Natural killer cell treated with Interleukin-12 subunit alpha and Interleukin-12 subunit beta and Interleukin-15 and Interleukin-18, amount 100 ng/mL, for 72 hours (primary cell): ENCODE measurements at places on chromosomes 5 and 9.
A peak's percentile ranks its signal among the peaks of the same experiment; 100 is the strongest.

GRCh38 chr9:130931508-130932254, 7.4 kb downstream of the FIBCD1 start:
- no peaks in the 10 kb centered on the region for H3K36me3 ChIP-seq
- H3K27me3 ChIP-seq, result peaks cover 28% of the 10 kb centered on the region
- no peak overlapping the region for H3K4me3 ChIP-seq
- no peak for DNase-seq

DNA sequence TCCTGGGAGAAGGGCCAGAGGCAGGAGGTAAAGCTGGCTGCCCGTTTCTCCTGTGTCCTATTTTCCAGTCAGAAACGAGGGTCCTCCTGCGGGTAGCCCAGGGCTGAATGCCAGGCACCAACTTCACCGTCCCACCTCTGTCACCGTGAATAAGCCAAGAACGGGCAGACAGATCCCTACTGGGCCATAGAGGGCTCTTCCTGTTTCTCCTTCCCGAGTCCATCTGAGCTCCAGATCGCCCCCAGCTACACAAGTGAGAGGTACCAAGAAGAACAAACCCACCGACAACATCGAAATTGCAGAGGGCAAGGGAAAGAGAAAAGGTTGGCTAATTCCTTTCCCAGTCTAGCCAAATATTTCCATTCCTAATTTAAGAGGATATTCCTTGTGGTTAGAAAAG, 93.7 kb downstream of the SPOCK1 start:
- no peaks in the 10 kb centered on the region for H3K4me1 ChIP-seq
- H3K27me3 ChIP-seq, result peaks cover 7% of the 10 kb centered on the region
- H3K4me3 ChIP-seq, result no peak overlapping the region

DNA sequence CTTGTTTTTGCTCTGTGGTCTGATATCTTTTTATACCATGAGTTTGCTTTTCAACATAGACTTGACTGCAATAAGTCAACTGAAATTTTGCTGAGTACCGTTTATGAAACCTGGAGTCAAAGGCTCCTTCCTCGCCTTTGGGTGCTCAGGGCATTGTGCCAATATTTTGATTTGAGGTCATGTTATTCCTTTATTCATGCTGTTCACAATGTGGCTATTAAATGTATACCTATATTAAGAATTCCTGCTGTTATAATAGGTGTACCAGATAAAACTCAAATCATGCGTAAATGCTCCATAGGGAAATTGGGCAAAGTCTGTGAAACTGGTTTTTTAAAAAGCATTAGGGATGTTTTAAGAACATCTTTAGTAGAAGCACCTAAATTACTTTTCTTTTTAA, 334.0 kb upstream of the NUDT12 start:
- no peak overlapping the region for H3K27ac ChIP-seq
- DNase-seq, result no peak
- no peak overlapping the region for H3K4me3 ChIP-seq
- no peaks in the 10 kb centered on the region for H3K4me1 ChIP-seq

DNA sequence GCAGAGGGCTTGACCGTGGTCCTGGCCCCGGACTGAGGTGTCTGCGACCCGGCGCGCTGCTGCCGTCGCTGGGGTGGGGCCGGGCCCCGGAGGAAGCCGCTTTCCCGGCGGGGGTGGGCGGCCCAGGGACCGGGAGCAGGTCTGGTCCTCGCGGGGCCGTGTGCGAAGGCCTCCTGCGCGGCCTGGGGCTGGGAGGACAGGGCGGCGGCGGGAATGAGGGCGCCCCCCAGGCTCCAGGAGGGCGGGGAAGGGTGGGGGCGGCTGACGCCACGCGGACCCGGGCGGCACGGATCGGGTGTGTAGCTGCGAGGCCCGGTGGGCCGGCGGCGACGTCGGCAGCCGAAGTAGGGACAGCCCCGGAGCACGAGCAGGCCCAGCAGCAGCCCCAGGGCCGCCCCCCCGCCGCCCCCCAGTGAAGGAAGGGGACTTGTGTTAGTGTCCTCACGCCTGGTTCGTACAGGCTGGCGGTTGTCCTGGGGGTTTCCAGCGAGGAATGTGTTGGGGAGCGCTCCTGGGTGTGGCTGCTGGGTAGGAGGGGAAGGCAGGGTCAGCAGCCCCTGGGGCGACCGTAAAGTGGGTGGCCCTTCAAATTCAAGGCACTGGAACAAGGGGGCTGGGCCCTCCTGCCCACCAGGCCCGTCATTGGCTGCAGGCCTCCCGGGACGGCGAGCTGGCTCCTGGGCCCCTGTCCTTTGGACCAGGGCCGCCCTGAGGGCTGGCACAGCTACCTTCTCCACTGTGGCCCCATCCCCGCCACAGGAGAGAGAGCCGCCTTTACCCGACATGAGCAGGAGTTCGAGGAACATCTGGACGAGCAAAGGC, 597 bp upstream of the TMEM250 start:
- H3K4me3 ChIP-seq, result peak overlapping the region; percentile 54
- H3K36me3 ChIP-seq, result no peaks in the 10 kb centered on the region
- DNase-seq, result no peak

DNA sequence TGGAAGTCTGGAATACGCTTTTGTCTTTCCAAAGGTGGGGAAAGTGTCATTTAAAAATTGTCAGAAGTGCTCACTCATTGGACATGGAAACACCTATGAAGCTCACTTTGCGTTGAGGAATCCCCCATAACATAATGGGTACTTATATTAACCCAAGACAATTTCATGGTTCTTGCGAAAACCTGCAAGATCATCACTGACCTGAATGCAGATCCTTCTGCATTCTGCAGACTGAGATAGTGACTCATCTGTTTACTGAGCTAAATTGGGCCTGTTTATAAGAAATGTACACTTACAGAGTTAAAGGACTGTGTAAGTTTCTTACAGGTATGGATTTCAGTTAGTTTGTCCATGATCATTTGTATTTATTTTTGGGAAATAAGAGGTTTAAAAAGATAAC, 153.0 kb downstream of the HMHB1 start:
- no peaks in the 10 kb centered on the region for H3K4me1 ChIP-seq
- H3K27me3 ChIP-seq, result peaks cover 12% of the 10 kb centered on the region
- no peaks in the 10 kb centered on the region for H3K36me3 ChIP-seq
- no peak overlapping the region for H3K27ac ChIP-seq

GRCh38 chr9:81182431-81182830, 506.9 kb downstream of the TLE1 start:
- DNase-seq, result no peak
- no peaks in the 10 kb centered on the region for H3K27me3 ChIP-seq
- H3K27ac ChIP-seq, result no peak overlapping the region
- H3K4me1 ChIP-seq, result no peaks in the 10 kb centered on the region

DNA sequence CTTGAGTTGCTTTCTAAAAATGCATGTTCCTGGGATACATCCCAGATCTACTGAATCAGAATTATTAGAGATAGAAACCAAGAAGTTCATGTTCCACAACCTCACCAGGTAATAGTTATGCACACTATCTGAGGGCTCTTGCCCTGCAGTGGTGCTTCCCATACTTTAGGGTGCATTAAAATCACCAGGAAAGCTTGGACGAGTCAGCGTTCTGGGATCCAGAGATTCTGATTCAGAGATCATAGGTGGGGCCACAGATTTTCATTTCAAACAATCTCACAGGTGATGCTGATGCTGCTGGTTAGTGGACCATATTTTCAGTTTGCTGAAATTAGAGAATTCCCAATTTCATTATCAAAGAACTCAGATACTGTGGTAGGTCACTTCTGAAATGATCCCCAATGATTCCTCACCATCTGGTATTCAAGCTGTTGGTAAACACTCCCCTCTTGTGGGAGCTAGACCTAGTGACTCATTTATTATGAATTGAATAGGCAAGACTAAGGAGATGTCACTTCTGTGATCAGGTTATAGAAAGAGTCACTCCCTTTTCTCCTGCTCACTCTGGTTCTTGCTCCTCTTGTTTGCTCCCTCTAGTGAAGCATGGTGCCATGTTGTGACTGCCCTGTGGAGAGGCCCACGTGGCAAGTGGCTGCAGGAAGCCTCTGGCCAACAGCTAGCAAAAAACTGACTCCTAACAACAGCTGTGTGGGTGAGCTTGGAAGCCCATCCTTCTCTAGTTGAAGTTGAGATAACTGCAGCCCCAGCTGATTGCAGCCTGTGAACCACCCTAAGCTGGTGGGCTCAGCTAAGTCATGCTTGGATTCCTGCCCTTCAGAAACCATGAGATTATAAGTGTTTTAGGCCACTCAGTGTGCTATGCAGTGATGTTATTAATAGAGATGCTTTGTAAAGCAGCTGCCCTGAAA, 59.8 kb downstream of the SH3TC2 start:
- H3K4me1 ChIP-seq, result peaks cover 6% of the 10 kb centered on the region
- no peaks in the 10 kb centered on the region for H3K36me3 ChIP-seq
- H3K4me3 ChIP-seq, result no peak overlapping the region
- no peak overlapping the region for H3K27ac ChIP-seq
- no peak for DNase-seq
- peaks cover 25% of the 10 kb centered on the region for H3K27me3 ChIP-seq

GRCh38 chr9:133621725-133622267, 12.6 kb upstream of the FAM163B start:
- peaks cover 16% of the 10 kb centered on the region for H3K27me3 ChIP-seq
- H3K4me1 ChIP-seq, result peaks cover 31% of the 10 kb centered on the region
- H3K4me3 ChIP-seq, result no peak overlapping the region
- peaks cover 9% of the 10 kb centered on the region for H3K36me3 ChIP-seq
- H3K27ac ChIP-seq, result no peak overlapping the region
- no peak for DNase-seq

DNA sequence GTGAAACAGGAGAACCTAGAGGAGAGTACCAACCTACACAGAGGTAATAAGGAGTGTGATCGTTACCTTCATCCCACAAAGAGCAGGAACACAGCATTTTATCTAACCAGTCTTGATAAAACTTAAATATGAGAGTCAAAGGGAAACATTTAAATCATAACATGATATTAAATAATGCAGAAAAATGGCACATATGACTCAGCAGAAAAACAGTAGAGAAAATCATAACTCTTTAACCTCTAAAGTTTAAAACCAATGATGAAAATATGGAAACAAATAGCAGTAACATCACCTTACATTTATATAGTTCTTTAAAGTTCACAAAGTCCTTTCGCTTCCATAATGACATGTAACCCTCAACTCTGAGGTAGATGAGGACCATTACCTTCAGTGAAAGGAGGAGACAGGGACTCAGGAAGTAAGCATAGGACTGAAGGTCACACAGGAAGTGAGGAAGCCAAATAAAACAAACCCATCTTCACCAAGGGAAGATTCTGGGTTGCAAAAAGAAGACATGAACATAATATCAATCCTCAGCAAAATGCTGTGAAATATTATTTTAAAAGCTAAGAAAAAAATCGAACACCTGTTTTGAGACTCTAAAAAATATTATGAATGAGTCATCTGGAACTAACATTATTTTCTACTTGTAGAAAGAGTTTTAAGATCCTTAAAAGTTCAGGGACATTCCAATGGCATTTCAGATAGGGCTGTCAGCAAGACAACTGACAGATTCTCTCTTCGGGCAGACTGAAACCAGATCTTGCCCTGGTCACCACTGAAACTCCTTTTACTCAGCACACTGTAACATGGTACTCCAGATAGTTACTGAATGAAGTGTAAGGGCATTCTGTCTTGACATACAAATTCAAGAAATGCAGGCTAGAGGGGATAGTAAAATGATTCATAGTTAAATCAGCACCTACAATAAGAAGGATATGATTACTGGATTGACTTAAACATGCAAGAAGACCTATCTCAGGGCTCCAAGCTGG, 148.5 kb downstream of the EPB41L4A start:
- peaks cover 4% of the 10 kb centered on the region for H3K27me3 ChIP-seq
- peaks cover 14% of the 10 kb centered on the region for H3K4me1 ChIP-seq
- H3K27ac ChIP-seq, result peak overlapping the region; percentile 3
- no peaks in the 10 kb centered on the region for H3K36me3 ChIP-seq
- peak overlapping the region; percentile 14 for H3K4me3 ChIP-seq

DNA sequence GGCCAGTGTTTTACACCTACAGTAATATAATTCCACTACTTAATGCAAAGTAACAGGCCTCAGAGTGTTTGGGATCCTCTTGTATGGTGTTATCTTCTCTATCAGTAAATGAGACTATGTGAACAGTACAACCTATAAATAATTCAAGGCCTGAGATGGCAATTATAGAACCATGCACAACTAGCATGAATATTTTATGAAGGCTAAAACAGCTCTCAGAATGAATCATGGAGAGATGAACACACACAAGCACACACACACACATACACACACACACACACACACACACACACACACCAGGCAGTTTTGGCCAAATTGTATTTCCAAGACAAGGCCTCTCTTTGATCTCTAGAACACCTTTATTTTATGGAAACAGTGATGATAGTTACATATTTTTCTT, 224.9 kb downstream of the EBF1 start:
- peaks cover 24% of the 10 kb centered on the region for H3K4me1 ChIP-seq
- peak overlapping the region; percentile 71 for H3K27ac ChIP-seq
- H3K27me3 ChIP-seq, result peaks cover 14% of the 10 kb centered on the region
- peak overlapping the region; percentile 77 for H3K4me3 ChIP-seq
- DNase-seq, result no peak

- peaks cover 17% of the 10 kb centered on the region for H3K27me3 ChIP-seq
- no peak overlapping the region for H3K27ac ChIP-seq
- H3K4me1 ChIP-seq, result no peaks in the 10 kb centered on the region
- no peaks in the 10 kb centered on the region for H3K36me3 ChIP-seq
- no peak for DNase-seq
Observed at GRCh38 chr9:77158772-77159513, 18.4 kb upstream of the VPS13A start.

DNA sequence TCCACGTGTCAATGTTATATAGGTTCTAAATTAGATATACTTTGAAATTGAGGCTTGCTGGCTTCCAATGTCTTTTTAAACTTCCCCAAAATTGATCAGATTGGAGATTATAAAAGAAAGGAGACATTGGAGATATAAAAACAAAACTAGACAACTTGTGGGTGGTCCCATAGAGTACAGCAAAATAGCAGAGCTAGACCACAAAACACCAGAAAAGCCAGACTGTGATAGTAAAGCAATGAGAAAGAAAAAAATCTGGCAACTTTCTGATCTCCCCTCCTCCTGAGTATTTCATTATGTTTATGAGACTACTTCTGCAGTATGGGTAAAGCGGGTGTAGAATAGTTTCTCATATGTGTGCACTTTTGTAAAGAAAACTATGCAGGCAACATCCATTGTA, 713.8 kb upstream of the MEF2C start:
- DNase-seq, result no peak
- H3K4me1 ChIP-seq, result no peaks in the 10 kb centered on the region
- H3K36me3 ChIP-seq, result no peaks in the 10 kb centered on the region
- no peak overlapping the region for H3K27ac ChIP-seq
- H3K27me3 ChIP-seq, result no peaks in the 10 kb centered on the region

GRCh38 chr5:180072556-180072955, 997 bp upstream of the RNF130 start:
- H3K36me3 ChIP-seq, result no peaks in the 10 kb centered on the region
- DNase-seq, result no peak
- H3K4me1 ChIP-seq, result peaks cover 25% of the 10 kb centered on the region
- H3K27me3 ChIP-seq, result peaks cover 21% of the 10 kb centered on the region

- no peak overlapping the region for H3K27ac ChIP-seq
- DNase-seq, result no peak
- H3K4me1 ChIP-seq, result no peaks in the 10 kb centered on the region
- no peaks in the 10 kb centered on the region for H3K36me3 ChIP-seq
- peaks cover 16% of the 10 kb centered on the region for H3K27me3 ChIP-seq
- H3K4me3 ChIP-seq, result no peak overlapping the region
Observed at GRCh38 chr9:119284118-119284517, 85.1 kb downstream of the BRINP1 start.

- no peaks in the 10 kb centered on the region for H3K27me3 ChIP-seq
- no peak overlapping the region for H3K4me3 ChIP-seq
Observed at GRCh38 chr5:74582853-74583252, 57.7 kb downstream of the ENC1 start.
